ENCODE measurements at places on chromosomes 1 and 21.

GRCh38 chr1:205271277-205271676, 43.5 kb downstream of the TMCC2 start:
- no peak for DNase-seq

DNA sequence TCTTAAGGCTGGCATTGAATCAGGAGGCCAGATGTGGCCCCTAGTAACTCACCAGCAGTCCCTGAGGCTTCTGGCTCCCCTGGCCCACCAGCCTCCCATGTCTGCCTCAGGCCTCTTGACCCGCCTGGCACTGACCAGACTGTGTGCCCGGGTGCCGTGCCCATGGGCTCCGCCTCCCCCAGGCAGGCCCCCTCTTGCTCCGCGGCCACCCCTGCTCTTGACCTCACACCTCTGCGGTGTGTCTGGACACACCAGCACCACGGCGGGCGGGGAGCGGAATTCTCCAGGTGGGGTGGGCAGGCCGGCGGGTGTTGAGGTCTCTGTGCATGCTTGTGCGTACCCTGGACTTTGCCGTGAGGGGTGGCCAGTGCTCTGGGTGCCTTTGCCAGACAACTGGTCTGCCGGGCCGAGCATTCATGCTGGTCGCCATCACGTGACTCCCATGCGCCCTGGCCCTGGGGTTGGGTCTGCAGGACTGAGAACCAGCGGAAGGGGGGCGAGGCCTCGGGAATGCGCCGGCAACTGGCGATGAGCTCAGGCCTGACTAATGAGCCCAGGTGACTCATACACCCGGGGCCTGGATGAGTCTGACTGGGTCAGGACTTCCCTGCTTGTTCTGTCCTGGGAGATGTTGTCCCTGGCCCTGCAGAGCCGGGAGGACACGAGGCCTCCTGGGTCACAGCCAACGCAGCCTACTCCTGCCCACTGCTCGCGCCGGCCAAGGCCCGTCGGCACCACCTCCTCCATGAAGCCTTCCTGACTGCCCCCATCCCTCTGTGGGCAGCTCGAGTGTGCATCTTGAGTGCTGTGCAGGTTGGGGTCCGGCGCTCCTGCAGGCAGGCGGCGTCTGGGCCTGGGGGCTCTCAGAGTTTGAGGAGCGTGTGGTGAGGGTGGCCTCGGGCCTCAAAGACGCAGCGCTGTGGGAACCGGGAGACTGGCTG, 22.6 kb downstream of the COL18A1 start:
- no peak for DNase-seq

DNA sequence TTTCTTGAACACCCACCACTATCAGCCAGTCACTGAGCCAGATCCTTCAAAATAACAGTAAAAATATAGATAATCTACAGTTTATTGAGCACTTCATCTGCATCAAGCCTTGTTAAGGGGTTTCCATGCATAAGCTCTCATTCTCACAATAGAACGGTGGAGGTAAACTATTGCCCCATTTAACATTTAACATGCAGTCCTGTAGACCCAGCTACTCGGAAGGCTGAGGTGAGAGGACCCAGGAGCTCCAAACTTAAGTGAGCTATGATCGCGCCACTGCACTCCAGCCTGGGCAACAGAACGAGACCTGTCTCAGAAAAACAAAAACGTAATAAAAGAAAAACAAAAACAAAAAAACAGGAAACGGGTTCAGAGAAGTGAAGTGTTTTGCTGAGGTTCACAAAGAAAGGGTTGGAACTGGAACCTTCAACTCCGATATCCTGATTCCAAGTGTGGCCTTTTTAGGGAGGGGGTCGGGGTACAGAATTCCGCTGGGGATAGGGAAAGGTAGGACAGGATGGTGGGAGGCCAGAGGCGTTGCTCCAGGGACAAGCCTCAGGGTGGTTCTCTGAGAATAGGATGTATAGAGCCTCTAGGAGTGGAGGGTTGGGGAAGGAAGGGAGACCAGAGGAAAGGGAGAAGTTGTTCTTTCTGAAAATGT, 11.6 kb upstream of the SESN2 start:
- no peak for DNase-seq

DNA sequence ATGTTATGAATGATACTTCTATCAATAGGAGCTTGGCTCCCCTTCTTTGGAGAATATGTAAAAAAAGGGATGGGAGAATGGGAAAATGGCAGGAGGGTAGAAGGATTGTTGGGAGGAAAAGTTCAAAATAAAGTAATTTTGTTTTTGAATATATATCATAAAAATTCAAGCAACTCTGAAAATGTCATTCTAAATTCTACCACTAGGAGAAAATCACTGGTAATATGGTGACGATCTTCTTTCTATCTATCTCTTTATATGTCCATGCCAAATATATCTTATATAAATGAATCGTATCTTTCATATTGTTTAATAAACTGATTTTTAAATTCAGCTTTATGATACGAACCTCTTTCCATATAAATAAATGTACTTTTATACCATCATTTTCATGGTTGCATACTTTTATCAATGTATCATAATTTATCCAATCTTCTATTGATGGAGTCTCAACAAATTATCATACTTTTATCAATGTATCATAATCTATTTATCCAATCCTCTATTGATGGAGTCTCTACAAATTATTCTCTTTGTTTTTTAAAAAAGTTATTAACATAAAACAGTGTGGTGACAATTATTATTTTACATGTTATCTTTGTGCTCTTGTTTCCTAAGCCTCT, 73.7 kb upstream of the MARK1 start:
- DNase-seq = no peak

GRCh38 chr1:12464045-12464461, 154.0 kb downstream of the DHRS3 start:
- DNase-seq = no peak

DNA sequence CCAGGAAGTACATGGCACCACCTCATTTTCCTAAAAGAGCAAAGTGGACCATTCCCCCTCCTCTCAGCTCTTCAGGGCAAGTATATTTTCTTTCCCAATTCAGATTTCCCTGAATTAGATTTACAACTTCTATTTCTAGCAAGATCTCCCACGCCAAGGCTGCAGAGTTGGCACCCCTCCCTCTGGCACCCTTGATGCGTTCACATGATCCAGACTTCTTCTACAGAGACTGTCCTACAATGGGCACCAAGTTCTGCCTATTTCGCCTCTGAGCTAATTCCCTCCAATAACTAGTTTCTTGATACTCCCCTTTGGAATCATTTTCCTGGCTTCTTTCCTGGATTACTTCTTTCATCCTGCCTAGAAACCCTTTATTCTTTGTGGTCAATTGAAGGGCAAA, 122.0 kb downstream of the CDC7 start:
- DNase-seq = no peak

DNA sequence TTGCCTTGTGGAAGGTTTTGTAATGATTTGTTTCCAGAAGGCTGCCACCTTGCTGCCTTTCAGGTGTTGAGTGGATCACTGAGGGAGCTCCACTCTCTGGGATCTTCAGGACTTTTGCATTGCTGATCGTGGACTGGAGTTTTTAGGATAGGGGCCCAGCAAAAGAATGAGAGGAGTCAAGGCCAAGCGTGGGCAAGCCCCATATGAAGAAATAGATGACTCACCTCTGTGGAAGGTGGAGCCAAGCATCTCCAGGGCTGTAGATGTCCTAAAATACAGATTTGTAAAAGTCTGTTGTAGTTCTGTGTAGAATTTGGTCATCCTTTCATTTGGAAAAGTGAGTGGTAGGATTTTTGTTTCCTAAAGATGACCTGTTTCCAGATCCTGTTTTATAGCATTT, 67.0 kb downstream of the ST3GAL3 start:
- DNase-seq = no peak

GRCh38 chr1:117646956-117647355, 41.1 kb downstream of the TENT5C start:
- no peak for DNase-seq

GRCh38 chr1:90936731-90937130, 85.1 kb downstream of the ZNF644 start:
- no peak for DNase-seq

DNA sequence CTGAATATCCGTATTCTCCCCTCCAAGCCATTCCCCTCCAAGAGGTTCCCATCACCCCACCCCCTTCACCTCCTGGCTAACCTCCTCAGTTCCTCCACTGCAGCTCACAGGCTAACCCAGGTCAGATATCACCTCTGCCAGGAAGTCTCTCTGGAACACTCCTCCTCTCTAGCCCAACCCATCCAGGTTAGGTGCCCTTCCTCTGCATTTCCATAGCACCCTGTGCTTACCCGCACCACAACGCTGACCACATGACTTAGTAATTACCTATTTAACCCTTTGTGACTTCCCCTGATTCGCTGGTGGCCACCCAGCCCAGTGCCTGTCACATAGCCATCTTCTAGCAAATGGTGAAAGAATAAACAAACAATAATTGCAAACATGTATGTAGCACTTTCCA, 49.5 kb upstream of the IFFO2 start:
- no peak for DNase-seq

- DNase-seq = no peak
These were observed 3934.3 kb downstream of the SRGAP2C start for GRCh38 chr1:125119024-125119441.

- DNase-seq = no peak
These were observed 16.2 kb downstream of the COL24A1 start for GRCh38 chr1:86140281-86140880.

GRCh38 chr1:169679692-169680091, 31.7 kb downstream of the SELL start:
- no peak for DNase-seq

DNA sequence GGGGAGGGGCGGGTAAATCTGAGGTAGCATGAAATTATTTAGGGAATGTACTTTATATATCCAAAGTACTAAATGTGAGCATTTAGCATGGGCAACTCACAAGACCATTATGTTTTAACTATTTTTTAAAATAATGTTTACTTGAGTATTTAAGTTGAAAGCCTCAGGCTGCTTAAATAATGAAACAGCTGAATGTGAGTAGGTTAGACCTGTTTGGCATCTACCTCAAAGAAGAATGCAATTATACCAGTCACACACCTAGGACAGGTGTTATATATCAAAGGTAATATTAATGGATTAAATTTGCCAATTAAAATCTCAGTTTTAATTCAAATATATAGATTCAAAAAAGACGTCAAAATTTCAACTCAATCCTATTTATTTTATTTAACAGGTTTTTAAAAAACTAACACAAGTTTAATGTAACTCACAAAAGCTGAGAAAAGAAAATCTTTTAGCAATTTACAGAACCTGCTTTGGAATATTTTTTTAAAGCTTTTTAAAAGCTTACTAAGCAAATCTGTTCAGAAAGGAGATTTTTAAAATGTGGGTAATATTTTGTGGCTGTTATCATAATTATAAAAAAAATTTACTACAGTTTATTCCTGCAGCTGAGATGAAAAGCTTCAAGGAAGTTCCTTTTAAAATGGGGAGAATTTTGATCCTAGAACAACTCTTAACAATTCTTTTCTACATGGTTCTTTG, 104.6 kb upstream of the LBR start:
- no peak for DNase-seq

- DNase-seq = no peak
These were observed 55.4 kb downstream of the MDM4 start for GRCh38 chr1:204571631-204572030.

GRCh38 chr1:200337410-200337809, 72.4 kb downstream of the ZNF281 start:
- no peak for DNase-seq

DNA sequence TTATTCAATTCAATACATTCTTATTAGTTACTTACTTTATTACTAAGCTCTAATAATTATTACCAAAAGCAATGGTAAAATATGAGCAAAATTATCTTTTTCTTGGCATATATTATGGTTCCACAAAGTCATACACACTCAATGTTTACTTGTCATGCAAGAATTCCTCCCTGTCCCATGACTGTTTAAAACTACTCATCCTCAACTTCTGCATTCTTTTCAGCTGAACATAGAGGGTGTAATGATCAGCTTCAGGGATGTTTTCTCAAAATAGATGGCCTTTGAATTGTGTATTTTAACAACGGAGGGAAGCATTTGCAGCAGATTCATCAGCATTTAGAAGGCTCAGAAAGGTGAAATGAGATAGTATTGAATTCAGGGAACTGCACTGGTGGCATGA, 499.0 kb downstream of the RWDD3 start:
- no peak for DNase-seq

- no peak for DNase-seq
These were observed 46.6 kb downstream of the S1PR1 start for GRCh38 chr1:101283443-101283842.

All from activated effector memory CD4-positive, alpha-beta T cell treated with Interleukin-2 at 50 U/mL for 16 hours (primary cell).